ENCODE measurements at places on chromosomes 2 and 18.

GRCh38 chr2:241003830-241004564 is 5.6 kb downstream of the SNED1 start:
- DNase-seq, result no peak

GRCh38 chr2:235378944-235379343 is 114.9 kb upstream of the AGAP1 start:
- no peak for DNase-seq

DNA sequence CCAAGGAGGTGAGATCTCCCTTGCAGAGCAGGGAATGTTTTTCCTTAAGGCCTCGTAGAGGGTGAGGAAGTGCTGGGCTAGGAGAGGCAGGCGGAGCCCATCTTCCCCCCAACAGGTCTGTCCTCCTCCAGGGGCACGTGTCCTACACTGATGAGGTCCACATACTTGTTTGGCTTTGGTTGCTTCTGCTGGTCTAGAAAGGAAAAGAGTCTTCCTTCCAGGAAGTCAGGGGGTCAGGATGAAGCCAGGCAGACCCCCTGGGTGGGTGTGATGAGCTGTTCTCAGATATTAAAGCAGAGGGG is 6.0 kb downstream of the SH3BP4 start:
- no peak for DNase-seq

- DNase-seq, result no peak
Measured at GRCh38 chr18:12911929-12912703, 28.1 kb upstream of the PTPN2 start.

DNA sequence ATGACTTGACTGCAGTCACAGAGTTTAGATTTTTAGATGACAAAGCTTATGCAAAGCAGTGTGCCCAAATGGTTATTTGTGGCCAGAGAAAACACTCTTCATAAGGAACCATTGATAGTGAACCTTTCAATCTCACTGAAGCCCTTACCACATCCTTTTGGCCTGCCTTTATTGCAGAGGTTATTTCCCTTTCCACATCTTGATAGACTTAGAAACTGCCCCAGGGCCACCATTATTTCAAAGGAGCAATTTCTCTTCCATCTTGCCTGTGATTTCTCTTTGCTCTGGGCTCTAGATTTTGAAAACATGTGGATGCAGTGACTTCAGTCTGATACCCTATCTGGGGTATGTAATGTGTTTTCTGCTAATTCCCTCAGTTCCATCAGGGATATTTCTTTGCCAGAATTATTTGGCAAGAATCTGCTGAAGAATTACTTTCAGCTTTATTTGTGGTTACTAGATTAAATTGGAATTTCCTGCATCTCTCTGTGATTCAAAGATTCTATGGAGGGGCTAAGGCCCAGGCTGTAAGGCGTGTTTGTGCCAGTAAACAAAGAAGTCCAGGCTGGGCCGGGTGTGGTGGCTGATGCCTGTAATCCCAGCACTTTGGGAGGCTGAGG is 51.0 kb downstream of the MOGAT1 start:
- DNase-seq, result no peak

GRCh38 chr2:241895712-241896641 is 26.4 kb downstream of the RTP5 start:
- no peak for DNase-seq

DNA sequence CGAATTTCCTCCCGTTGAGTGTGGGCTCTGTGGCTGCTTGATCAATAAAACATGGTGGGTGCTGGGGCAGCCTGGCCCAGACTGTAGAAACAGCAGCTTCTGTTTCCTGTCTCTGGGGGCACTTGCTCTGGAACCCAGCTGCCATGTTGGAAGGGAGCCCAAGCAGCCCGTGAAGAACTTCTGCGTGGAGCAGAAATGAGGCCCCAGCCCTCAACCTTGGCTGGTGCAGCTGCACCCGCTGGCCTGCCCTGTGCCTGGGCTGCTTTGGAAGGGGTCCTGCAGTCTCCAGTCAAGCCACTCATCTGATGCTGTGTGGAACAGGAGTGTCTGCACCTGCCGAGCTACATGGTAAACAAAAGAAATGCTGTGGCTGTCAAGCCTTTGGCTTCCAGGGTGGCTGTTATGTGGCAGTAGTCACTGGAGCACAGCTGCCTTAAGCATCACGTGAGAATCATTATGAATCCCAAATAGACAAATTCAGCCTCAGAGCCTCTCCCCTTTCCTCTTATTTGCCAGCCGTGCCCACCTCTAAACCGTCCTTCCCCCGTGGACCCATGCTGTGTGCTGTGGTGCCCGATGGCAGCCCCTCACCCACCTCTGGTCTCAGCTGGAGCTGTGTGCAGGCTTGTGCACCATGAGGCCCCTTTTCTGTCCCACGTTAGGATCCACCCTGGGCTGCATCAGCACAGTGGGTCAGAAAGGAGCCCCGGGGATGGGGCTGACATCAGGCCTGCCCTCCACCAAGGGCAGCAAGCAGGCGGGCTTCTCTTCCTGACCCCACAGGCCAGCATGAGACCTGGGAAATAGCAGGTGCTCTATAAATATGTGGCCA is 134.0 kb upstream of the HDAC4 start:
- DNase-seq, result no peak

- no peak for DNase-seq
Measured at GRCh38 chr2:197677483-197677882, 2.1 kb upstream of the RFTN2 start.

- no peak for DNase-seq
Measured at GRCh38 chr2:26281226-26281625, 36.5 kb downstream of the HADHB start.

- DNase-seq, result no peak
Measured at GRCh38 chr2:207315131-207315530, 149.4 kb upstream of the KLF7 start.

- no peak for DNase-seq
Measured at GRCh38 chr2:72349016-72349415, 201.4 kb upstream of the CYP26B1 start.

GRCh38 chr2:219525533-219526232 is 11.4 kb downstream of the ASIC4 start:
- no peak for DNase-seq

Data from activated CD8-positive, alpha-beta memory T cell treated with anti-CD3 and anti-CD28 coated beads, Interleukin-2, amount 10 ng/mL, durations not matched to agents 7 days and 5 days (primary cell).